ENCODE measurements at places on chromosomes 13 and 19.

DNA sequence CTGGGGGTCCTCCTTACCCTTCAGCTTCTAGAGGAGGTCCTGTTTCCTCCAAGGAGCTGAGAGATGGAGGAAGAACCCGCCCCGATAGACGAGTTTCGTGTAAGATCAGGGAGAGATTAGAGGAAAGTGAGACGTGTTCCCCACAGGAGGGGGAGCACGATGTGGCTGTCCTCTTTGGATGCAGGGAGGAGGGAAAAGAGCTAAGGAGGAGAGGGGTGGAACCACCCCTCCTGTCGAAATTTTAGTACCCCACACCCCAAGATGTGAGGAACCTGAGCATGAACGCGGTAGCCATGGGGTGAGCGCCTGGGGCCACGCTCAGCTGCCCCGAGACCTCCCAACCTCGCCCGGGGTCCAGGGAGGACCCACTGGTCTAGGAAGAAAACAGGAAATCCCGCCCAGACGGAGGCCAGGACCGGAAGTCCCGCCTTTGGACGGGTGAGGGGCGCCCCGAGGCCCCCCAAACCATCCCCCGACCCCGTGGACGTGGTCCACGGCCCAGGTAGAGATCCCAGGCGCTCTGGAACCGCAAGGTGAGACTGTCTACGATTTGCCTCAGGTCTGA lies 1.2 kb downstream of the AKT1S1 start:
- no peak for DNase-seq

DNA sequence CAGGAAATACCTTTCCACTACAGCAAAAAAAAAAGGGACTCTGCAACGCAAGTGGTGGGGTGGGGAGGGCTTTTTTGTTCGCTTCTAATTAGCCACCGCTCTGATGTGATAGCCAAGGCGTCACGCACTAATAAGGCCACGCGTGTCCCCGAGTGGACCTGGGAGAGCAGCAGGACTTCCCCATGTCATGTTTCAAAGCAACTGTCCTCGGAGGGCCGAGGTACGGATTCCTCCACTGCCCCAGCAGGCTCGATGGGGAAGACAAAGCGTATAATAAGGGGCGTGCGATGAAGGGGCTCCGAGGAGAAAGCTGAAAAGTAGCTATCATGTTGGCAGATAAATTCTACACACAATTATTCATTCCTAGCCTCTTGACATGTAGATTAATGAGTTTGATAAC lies 179.7 kb upstream of the ZNF507 start:
- no peak for DNase-seq

- DNase-seq = no peak
Measured at GRCh38 chr13:71474936-71475335, 392.1 kb downstream of the DACH1 start.

DNA sequence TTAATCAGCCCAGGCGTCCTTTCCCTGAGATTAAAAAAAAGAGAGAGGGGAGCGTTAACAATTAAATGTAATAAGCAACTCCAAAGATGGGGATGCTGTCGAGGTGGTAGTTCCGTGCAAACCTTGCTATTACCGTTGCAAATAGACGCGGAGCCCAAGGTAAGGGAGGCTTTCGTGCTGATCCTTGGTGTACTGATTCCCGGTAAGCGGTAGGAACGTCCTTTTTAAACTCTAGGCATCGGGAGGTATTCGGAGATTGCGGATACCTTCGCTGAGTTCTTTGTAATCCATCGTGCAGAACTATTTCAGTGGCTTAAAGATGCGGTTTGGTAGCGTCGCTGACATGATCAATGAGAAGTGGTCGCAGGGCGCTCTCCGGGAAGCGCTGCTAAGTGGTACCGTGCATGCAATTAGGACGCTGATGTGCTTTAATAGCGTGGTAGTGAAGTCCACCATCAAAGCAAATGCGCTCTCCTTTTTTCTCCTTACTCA lies 3.1 kb downstream of the SLITRK5 start:
- no peak for DNase-seq

DNA sequence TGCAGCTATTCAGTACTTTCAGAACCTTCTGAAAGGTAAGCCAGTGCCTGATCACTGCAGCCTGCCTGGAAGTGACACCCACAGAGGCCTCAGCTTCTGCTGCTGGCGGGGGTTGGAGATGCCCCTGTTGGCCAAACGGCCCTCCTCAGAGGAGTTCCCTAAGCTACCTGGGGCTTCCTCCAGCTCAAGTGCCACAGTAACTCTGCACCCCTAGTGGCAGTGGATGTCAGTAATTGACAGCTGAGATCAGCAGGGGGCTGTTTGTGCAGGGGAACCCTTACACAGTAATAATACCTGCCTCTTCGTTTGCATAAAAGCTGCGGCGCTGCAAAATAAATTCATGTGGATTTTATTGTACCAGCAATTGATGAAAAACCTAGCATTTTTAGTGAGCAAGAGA lies 28.9 kb downstream of the TDRD12 start:
- no peak for DNase-seq

DNA sequence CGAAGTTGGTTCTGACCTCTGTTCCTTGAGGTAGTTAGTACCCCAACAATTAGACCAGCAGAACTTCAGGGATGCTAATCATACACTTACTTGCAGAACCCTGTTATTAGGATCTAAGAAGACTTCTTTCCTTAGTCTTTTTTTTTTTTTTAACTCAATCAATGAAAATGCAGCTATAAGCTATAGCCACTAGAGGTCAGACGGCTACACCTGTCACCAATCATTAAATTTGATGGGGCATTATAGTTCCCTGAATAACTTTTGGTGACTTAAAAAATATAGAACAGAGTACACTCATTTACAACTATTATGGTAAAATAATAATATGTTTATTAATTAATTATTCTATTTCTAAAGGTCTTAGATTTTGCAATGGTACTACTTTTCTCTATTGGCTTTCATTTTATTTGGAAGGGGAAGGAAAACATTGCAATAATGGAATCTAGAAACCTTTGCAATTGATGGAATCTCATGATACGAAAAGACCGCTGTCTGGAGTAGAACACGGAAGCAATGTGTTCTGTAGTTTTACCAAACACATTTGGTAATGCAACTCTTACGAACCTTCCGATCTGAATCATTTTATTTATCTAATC lies 483.2 kb downstream of the DIAPH3 start:
- no peak for DNase-seq

DNA sequence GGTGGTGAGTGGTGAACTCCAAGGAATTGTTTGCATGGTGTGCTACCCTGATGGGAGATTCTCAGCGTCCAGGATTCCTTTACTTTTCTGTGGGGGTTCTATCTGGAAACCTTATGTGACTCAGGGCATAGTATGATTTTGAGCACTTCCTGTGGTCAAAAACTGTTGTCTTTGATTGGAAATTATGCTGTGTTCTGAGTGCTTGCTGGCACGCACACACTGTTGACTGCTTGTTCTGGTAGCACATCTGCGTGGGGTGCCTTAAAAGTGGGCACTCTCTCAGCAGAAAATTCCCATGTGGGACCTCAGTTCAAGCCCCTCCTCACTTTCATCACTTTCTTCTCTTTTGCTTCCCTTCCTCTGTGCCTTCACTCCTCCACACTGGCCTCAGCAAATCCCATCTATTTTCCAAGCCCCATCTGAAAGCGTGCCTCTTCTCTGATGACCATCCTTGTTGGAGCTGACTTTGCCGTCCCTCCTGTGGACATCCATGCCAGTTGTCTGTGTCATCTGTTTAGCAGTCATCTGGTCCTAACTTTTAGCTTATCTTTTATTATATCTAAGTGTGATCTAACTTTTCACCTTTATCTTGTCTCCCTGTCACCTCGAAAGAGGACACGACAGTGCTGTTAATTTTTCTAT lies 56.4 kb upstream of the NPAS1 start:
- no peak for DNase-seq

DNA sequence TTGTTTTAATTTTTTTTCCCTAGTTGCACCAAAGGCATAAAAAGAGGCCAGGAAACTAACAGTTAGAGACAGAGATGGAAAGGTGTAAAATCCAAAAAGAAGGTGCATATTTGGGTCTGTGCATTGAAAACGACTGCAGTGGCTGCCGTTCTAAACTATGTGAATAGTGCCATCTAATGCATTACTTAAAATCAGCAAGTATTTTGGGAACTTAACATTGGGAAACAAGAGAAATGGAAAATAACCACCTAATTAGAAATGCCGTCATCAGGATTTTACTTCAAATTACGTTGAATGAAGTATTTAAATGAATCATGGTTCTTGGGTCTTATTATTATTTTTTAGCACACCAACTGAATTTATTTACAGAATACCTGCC lies 189.5 kb upstream of the MIR17HG start:
- DNase-seq = no peak

DNA sequence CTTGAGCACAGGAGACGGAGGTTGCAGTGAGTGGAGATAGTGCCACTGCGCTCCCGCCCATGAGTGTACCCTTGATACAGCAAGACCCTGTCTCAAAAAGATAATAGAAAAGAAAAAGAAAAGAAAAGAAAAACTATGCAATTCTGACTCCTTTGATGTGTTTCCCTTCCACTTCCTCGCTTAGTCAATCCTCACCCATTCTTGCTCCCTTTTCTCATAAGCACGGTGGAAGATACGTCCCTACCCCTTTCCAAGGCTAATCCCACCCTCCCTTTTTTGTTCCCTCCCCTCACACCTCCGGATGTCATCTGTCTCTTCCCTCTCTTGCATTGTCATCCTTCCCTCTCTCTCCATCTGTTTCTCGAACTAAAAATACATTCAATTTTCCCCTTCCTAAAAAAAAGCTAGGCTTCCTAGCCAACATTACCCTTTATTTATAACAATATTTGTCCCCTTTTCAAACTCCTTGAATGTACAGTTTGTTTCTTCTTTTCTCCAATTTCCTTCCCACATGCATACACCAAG lies 40.5 kb upstream of the ITM2B start:
- DNase-seq = no peak

DNA sequence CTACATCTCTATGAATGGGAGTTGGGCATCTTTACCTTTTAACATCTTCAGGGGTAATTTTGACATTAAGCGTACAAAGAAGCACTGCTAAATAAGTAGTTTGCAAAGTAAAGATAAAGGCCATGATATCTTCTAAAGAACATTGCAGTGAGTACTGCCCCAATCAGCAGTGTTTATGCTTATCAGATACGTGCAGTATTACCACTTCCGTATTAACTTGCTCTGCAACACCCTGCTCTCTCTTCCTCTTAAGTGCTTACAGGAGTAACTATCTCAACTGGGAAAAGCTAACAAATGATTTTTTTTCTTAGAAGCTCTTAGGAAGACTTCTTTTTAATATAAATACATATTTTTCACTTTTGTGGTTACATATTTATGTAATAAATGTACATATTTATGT lies 793.7 kb upstream of the SLC10A2 start:
- DNase-seq = no peak

DNA sequence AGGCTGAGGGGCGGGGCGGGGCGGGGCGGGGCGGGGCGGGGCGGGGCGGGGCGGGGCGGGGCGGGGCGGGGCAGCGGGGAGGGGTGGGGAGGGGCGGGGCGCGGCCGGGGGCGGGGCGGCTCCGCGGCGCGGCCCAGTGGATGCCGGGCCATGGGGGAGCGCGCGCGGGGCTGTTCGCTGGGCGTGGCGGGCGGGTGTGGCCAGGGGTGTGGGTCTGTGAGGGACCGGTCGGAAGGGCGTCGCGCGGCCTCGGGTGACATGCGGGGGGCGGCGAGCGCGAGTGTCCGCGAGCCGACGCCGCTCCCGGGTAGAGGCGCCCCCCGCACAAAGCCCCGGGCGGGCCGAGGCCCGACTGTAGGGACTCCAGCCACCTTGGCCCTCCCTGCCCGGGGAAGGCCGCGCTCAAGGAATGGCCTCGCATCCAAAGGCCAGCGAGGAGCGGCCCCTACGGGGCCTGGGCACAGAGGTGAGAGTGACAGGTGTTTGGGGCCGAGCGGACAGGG lies at the start of gene ZFP28:
TSS of gene ZFP28 (plus strand) at position 188 of the 503 bp plus-strand sequence. CDS start at position 259, 71 bp downstream.
- no peak for DNase-seq

GRCh38 chr13:89925107-89925506 lies 1422.4 kb upstream of the MIR17HG start:
- no peak for DNase-seq

GRCh38 chr13:99302637-99303505 lies 4.3 kb downstream of the GPR183 start:
- no peak for DNase-seq

DNA sequence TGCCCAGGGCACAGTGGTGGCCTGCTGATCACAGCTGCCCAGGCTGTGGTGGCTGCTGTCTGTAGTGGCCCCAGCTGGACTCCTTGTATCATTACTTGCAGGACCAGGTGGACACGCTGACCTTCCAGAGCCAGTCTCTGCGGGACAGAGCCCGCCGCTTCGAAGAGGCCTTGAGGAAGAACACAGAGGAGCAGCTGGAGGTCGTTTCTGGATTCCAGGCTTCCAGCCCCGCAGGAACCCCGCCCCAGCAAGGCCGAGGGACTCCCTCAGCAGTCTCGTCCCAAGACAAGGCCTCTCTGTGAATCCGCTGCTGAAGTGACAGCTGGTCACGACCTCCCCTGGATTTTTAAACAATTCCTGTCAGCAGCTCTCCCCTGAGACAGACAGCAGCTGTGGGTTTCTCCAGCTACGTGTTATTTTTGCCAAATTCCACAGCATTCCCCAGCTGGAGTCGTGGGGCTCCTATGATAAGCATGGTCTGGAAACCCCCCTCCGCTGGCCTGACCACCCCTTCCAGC lies 98.3 kb downstream of the SLC7A1 start:
- DNase-seq = no peak

DNA sequence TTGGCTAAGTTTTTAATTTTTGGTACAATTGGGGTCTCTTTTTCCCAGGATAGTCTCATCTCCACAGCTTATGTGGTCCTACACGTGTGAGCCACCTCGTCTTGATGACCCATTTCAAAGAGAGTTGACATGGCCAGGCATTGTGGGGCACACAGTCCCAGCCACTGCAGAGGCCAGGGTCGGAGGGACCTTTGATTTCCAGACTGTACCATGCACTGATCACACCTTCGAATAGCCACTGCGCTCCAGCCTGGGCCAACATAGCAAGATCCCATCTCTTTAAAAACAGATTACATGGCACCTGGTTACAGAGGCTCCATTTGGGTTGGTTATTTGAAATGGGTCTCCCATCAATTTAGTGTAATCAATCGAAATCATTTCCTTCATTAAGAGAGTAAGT lies 71.6 kb downstream of the DPRX start:
- no peak for DNase-seq

- no peak for DNase-seq
Measured at GRCh38 chr13:98220271-98220791, 43.3 kb upstream of the RNF113B start.

DNA sequence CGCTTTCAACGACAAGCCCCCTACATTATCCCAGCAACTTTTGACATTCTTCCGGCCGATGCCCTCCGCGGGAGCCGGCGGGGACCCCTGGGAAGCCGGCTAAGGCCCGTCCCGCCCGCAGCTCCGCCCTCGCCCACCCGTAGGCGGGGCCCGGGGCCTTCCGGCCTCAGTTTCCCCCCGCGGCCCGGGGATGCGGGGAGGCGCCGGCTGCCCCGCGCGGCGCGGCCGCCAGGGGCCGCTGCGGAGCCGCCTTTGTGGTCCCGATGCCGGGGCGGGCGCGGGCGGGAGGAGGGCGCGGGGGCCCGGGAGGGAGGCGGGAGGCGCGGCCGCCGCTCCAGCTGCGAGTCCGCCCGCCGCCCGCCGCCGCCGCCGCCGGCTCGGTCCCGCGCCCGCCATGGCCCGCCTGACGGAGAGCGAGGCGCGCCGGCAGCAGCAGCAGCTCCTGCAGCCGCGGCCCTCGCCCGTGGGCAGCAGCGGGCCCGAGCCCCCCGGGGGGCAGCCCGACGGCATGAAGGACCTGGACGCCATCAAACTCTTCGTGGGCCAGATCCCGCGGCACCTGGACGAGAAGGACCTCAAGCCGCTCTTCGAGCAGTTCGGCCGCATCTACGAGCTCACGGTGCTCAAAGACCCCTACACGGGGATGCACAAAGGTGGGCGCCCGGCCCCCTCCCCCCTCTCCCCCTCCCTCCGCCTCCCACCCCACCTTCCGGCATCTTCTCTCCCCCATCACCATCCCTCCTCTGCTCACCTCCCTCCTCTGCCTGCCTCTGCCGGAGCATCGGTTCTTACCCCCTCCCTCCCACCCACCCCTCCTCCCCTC lies at the start of gene CELF5:
TSS of gene CELF5 (plus strand) at position 316 of the 823 bp plus-strand sequence. CDS start at position 395, 79 bp downstream.
- peak; percentile 56 for DNase-seq

Data from stimulated activated CD8-positive, alpha-beta memory T cell treated with anti-CD3 and anti-CD28 coated beads, Interleukin-7, amount 100 ng/mL, for 4 hours (primary cell).